NCI-H82 (cell line): ENCODE measurements at places on chromosomes 1 and 21.
A peak's percentile ranks its signal among the peaks of the same experiment; 100 is the strongest.

GRCh38 chr1:63108206-63108605 lies 214.2 kb upstream of the FOXD3 start:
- DNase-seq = no peak

- DNase-seq = no peak
Measured at GRCh38 chr1:21321963-21322680, 31.9 kb upstream of the ECE1 start.

- no peak for DNase-seq
Measured at GRCh38 chr1:221888218-221888617, 146.3 kb upstream of the DUSP10 start.

GRCh38 chr1:166947398-166948043 lies 27.8 kb downstream of the ILDR2 start:
- DNase-seq = peak; percentile 58
